Stimulated activated CD4-positive, alpha-beta T cell treated with anti-CD3 and anti-CD28 coated beads, Interleukin-15, amount 100 ng/mL, for 1 hour (primary cell): ENCODE measurements at places on chromosomes 2 and 18.
A peak's percentile ranks its signal among the peaks of the same experiment; 100 is the strongest.

- no peak for DNase-seq
Measured at GRCh38 chr2:215702116-215702902, 266.4 kb upstream of the FN1 start.

GRCh38 chr2:98822301-98823164, 91.6 kb upstream of the MGAT4A start:
- DNase-seq, result peak; percentile 53

DNA sequence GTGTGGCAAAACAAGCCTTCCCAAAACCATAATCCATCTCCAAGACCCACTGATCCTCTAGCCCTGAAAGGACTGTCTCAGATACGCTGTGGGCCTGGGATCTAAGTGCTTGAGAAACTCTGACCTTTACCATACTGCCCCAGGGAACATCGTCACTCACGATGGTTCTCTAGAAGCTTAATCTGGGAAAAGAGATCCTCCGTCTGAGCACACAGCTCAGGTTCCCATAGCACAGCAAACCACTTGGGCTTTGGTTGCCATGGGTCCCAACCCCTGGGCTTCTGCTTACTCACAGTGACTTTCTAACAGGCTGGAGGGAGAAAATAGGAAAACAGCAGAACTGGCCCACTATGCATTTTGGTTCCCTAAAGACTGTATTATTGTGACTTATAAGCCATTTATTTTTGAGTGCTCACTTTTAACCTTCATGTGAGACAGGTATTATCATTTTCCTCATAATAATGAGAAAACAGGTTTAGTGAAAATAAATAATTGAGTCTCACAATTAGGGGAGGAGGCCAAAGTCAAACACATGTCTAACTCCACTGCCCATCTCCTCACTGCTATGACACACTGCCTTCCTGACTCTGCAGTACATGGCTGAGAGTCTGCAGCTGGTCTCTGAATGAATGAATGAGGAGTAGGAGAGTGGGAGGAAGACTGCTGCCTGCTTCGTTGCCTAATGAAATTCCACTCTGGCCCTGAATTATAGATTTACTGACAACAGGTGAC, 46.7 kb downstream of the REEP1 start:
- no peak for DNase-seq

DNA sequence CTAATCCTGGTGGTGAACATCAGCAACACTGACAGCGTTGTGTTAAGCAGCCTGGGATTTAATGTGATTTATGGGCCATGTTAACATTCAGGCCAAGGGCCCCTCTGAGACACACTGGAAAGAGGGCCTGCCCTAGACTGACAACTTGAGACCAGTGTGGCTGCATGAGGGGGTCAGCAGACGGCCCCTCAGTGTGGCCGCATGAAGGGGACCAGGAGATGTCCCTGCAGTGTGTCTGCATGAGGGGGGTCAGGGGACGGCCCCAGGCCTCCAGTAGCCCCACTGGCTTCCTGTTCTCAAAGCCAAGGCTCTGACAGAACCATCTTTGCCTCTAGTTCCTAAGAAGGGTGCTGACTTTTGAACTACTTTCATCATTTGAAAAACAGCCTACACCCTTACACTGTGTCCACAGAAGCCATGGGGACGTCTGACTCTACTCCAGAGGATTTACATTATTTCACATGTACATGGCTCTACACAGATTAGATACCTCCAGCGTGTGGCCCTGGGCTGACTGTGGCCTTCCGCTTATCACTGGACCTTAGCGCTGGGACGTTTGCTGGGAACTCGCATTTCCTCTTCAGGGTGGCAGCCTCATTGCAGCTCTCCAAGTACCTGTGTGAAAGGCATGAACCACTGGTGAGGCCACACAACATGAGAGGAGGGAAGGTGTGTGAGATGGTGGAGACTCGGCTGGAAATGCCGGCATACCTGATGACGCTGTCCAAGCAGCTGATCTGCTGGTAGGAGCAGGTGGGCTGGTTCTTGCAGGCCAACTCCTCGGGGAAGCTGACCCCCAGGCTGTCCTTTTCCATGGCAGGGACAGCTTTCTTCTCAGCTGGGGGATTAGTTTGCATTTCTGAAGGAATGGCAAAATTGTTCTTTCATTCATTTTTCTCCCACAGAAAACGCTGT, 18.2 kb upstream of the HES6 start:
- no peak for DNase-seq
